Epithelial cell of prostate (primary cell): ENCODE measurements at places on chromosomes 7 and 10.

- DNase-seq, result no peak
These were observed 66.1 kb downstream of the CFAP46 start for GRCh38 chr10:132876131-132876860.

DNA sequence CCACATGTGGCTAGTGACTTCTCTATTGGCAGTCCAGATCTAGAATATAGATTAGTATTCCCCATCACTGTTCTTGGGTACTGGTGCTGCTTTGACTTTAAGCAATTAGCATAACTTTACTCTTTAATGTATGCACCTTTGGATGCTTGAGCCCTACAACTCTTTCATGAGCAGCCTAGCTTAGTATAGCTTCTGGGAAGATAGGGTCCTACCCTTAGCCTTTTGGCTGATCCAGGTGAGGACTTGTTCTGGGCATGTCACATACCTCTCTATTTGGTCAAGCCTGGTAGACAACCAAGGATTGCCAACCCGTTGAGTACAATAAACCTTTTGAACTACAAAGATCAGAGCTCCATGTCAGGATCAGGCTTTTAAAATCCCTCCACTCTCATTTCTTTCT is 17.7 kb downstream of the PCGF5 start:
- no peak for DNase-seq

- no peak for DNase-seq
These were observed 224.1 kb downstream of the AUTS2 start for GRCh38 chr7:69822386-69822785.

DNA sequence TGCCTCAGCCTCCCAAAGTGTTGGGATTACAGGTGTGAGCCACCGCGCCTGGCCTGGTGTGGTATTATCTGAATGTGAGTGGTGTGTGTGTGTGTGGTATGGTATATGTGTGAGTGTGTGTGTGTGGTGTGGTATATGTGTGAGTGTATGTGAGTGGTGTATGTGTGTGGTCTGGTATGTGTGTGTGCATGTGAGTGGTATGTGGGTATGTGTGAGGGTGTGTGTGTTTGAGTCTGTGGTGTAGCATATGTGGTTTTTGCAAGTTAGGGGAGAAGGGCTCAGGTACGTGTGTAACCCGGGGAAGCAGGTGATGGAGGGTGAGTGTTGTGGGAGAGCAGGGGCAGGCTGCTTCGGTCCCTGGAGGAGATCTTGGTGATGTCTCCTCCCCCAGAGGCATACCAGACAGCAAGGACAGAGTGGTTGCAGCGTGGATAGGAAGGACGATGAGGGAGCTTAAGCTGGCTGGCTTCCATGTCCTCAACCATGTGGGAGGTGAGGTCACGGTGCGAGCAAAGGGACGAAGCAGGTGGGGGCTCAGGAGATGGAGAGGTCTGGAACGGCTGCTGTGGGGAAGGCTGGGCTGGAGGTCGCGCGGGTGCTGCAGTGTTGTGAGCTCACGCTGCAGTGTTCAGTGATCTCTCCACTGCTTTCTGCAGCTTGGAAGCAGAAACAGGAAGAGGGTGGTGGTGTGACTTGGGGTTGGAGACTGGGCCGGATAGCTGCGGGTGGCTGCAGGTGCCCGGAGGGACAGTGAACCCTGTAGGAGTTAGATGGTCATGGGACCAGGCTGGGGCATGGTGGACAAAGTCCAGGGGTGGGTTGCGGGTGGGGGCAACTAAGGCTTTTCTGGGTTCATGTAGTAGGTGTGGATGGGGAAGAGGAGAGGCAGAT is 5.0 kb downstream of the ZYX start:
- no peak for DNase-seq
